Stimulated activated CD8-positive, alpha-beta memory T cell treated with anti-CD3 and anti-CD28 coated beads, Interleukin-2, amount 100 ng/mL, for 48 hours (primary cell): ENCODE measurements at places on chromosomes 3 and 15.

DNA sequence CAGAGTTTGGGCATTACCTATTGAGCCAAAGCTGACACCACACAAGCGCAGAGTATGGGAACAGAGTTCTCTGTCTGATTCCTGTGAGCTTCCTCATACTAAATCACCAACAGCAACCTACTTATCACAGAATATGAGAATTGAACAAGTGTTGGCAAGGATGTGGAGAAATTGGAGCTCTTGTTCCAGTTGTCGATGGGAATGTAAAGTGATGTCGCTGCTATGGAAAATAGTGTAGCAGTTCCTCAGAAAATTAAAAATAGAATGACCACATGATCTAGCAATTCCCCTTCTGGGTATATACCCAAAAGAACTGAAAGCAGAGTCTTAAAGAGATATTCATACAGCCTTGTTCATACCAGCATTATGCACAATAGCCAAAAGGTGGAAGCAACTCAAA, 33.4 kb downstream of the CD86 start:
- DNase-seq = no peak

- no peak for DNase-seq
Measured at GRCh38 chr15:41011055-41011815, 58.0 kb downstream of the CHAC1 start.

- DNase-seq = no peak
Measured at GRCh38 chr3:63762180-63762579, 56.9 kb upstream of the C3orf49 start.

DNA sequence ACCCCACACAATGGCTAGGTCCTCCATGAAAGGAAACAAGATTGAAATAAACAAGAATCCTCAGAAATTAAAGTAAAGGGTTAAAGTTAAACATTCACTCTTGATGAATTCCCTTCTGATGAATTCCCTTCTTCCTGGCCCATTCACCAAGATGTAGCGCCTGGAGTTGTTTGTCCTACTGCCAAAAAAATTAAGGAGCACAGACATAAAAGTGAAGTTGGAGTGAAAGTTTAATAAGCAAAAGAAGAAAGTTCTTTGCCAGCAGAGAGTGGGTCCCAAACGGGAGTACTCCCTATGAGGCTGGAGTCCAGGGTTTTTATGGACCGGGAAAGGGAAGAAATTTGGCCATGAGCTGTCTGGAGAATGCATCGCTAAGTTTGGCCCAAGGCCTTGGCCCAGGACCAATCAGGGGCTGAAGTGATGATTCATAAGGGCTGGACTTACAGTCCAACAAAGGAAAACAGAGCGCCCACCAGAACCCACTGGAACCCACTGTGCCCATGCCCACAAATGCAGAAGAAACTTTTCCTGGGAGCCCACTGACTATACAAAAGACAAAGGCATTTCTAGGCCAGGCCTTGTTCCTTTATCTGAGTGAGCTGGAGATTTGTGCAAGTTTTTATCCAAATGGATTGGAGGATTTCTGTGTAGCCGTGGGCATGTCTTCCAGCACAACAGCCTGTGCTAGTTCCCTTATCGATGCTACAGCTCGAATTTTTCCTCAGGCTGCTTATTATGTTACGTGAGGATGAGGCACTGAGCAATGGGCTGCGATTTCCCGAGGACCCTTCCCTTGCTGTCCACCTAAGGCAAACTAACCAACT, 1561.6 kb downstream of the OTOL1 start:
- DNase-seq = no peak

GRCh38 chr3:64796607-64797399, 109.0 kb upstream of the ADAMTS9 start:
- no peak for DNase-seq

- DNase-seq = no peak
Measured at GRCh38 chr3:150022381-150023238, 51.9 kb upstream of the PFN2 start.

DNA sequence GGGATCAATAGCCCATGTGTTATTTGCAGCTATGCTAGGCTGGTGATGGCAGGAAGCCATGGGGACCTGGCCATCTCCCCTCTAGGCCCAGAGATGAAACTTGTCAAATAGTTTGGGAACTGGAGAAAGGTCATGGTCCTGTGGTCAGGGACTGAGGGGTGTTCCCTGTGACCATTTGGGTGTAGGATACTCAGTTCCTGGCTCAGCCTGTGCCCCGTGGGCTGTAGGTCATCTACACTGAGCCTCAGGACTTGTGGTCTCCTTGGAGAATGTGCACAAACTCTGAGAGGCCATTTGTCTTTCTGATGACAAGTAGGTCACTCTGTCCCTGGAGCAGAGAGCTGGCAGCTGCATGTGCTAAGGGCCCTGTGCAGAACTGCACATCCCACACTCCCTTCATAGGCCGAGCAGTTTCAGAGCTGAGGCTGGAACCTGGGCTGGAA, 17.5 kb downstream of the GASK1A start:
- DNase-seq = no peak

DNA sequence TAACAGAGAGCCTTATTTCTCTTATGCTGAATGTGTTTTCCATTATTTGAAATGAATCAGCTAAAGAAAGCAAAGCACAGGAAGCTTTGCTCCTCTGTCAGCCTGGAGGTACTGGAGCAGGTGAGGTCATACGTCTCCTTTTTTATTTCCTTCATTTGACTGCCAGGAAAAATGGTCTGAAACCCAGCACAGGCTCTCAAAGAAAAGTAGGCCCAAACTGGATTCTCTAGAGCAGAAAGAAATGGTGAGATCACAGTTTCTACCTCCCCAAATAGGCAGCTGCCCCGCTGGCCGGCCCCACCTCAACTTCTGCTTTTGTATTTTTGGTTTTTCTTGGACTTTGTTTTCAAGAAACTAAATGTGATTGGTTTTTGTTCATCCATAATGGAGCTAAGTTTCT, 95.1 kb downstream of the RPL39L start:
- no peak for DNase-seq

DNA sequence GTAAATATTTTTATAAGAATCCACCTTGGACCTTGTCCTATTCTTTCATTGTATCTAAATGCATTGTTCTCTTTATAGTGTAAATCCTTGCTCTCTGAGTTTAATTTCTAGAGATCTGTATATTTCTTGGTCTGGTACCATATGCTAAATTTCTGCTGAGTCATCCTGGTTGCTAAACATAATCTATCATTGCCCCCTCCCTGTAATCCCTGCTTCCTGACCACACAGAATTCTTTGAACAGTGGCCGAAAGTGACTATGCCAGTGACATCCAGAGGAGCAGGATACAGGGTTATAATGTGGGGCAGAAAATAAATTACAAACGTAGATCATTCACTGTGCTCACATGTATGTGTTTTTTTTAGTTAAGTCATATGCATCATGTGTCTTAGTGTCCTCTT, 143.1 kb downstream of the DIPK2A start:
- DNase-seq = no peak

- DNase-seq = no peak
Measured at GRCh38 chr3:37856381-37856780, 5.3 kb upstream of the CTDSPL start.

DNA sequence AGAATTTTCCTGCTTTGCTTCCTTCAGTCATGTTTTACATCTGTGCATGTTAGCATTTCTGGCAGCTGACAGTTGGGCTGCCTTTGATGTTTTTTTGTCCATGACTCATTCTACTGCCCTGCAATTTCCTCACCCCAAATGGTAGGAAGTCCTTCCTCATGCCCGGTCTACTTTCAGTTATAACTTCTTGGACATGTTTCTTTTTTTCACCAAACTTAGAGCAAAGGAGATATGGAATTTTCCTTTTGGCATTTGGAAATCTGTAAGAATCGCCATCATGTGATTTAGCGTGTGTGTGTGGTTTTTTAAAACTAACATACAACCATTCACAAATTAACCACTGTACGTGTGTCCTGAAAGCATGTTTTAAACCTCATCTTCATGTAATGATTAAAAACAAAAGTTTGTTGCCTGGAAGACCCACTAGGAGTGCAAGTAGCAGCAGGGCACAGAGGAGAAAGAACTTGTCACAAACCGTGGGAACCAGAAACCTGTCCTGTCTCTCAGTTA, 430.7 kb upstream of the CFAP20DC start:
- DNase-seq = no peak

- no peak for DNase-seq
Measured at GRCh38 chr3:105409364-105409763, 42.7 kb downstream of the ALCAM start.

DNA sequence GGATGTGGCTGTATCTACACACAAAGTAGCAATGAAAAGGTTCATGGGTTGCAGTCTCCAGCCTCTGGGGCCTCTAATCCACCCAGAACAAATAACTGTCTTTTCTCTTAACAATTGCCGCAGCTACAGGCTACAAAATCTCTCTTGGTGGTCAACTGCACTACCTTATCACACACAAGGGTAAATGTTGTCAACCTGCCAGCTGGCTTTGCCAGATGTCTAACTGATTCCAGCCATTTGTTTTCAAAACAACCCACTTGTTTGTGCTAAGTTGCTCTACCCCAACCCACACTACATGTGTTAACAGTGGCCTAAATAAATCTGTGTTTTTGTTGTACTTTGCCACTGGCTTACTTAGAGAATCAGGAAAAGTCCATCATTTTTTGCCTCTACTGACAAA, 447.3 kb downstream of the TAFA4 start:
- no peak for DNase-seq

DNA sequence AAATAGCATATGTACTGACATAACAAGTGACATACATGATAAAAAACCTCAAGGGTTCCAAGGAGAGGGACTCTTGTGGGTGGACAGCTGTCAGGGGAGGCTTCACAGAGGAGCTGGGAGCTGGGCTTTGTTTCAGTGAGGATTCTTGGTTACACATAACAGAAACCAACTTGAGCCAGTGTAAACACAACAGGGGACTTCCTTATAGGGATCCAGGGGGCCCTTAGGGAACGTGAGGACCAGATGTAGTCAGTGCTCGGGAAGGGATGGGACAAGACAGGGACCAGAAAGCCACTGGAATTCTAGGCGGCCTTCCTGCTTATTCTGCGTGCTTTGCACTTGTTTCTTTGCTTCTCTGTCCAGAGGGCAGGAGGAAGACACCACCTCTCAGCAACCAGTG, 34.9 kb downstream of the SNAPC5 start:
- no peak for DNase-seq

- no peak for DNase-seq
Measured at GRCh38 chr3:130960139-130960795, 66.4 kb downstream of the ASTE1 start.

DNA sequence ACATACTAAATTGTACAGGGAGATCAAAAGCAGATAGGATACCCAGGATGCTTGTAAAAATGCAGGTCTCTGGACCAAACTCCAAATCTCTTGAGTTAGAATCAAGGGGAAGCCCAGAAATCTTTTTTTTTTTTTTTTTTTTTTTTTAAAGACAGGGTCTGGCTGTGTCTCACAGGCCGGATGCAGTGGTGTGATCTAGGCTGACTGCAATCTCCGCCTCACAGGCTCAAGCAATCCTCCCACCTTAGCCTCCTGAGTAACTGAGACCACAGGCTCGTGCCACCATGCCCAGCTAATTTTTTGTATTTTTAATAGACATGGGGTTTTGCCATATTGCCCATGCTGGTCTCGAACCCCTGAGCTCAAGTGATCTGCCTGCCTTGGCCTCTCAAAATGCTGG, 373.5 kb downstream of the SHQ1 start:
- no peak for DNase-seq
